Suppressor macrophage treated with lipopolysaccharide for 4 hours (primary cell): ENCODE measurements at places on chromosomes 2 and 18.

DNA sequence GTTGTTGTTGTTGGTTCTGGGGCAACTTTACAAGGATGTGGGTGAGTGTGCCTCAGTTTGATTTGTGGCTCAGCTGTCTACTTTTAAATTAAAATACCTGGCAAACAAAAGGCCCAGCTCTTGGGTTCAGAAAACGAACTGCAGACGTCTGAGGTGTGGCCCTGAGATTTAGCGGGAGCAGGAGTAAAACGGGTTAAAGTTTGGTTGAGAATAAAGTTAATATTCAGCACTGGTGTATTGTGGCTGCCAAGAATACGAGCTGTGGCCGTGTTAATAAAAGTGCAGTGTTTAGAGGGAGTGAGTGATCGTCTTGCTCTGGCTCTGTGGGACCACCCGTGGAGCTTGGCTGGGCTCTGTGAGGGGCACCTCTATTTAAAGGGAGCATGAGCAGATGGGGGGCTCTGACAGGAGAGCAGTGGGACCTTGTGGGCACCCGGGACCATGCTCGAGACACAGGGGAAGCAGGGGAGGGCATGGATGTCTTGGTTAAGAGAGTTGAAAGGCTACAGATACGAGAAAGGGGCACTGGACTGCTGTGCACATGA lies 80.3 kb downstream of the VAPA start:
- no peak for DNase-seq

GRCh38 chr2:62794791-62795190 lies 89.3 kb downstream of the EHBP1 start:
- no peak for DNase-seq

- peak; percentile 71 for DNase-seq
Measured at GRCh38 chr2:200814917-200815316, 3.2 kb downstream of the BZW1 start.

DNA sequence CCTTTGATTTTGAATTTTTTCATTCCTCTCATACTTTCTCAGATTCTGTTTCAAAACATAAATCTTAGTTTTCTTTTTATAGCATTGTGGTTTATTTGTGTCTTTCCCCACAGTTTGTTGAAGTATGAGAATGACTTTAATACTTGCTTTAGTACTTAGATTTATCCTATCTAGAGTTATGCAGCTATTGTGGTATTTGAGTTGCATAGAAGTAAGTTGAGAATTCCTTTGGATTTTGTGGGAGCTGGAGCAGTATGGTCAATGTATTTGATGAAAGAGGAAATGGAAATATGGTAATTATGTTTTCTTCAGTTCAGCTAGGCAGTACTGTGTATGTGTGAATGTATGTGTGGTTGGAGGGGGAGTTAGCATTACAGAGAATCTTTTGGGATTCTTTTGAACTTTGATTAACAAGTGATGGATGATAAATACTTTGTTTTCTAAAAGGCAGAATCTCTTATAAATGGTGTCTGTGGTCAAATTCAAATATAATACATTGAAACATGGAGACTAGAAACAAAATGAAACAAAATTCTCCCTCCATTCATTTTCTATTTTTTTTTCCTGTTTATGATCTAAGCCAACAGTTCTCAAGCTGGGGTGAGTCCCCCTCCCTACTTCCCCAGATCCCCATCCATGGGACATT lies 3.0 kb downstream of the ACVR2A start:
- no peak for DNase-seq

GRCh38 chr2:170643346-170643745 lies 71.8 kb upstream of the SP5 start:
- DNase-seq: no peak

- no peak for DNase-seq
Measured at GRCh38 chr2:179677077-179677688, 184.2 kb downstream of the ZNF385B start.
